T-helper 2 cell (primary cell): ENCODE measurements at places on chromosomes 5 and 9.

DNA sequence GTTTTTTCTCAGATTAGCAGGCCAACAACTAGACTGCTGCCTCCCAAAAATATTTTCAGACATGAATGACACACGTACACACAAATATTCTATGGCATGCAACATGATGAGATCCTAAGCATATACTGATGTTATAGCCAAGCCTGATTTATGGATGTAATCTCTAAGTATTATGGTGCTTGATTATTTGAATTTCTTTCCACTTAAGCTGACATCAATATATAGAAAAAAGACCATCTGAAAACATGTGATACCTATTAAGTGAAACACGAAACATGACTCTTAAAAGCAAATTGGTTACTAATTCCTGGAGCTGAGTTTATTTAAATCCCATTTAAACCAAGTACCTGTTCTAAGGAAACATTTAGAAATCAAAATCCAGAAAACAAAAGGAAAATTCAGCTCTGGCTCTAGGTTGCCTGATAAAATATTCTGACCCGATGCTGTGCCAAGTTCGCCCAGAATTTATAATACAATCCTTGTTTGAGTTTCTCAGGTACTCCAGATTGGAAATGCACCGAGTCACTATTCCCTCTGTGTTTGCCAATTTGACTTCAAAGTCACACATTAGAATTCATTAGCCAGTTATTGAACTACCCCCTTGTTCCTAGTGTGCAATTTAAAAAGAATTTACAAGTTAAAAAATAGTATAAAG, 548.6 kb downstream of the CSNK1G3 start:
- no peak for DNase-seq

GRCh38 chr9:136671254-136671614, 8.5 kb downstream of the EGFL7 start:
- no peak for DNase-seq

DNA sequence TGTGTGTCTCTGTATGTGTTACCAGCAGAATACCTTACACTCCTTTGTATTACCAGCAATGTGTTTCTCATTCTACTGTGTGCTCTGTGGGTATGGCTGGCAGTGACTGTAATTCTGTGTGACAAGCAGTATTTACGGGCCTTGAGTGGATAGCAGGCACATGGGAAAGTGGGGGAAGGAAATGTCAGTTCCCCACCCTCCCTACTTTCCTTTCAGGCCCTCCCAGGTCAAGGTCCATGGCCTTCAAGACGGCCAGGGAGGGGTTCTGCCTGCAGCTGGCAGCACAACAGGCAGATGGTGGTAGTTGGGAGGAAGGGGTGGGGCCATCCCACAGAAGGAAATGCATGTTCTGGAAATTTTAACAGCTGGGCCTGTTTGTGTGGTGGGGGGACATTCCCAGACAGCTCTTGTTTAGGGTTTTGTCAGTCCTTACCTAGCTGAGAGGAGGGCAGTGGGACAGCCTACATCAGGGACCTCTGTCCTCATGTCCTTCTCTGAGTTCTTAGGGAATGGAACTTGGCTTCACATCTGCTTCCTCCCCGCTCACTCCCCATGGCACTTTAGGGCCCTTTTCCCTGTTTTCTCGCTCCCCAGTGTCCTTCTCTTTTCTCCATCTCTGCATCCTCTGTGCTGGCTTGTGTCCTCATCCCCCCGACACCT, 14.6 kb upstream of the TNIP1 start:
- DNase-seq: no peak

DNA sequence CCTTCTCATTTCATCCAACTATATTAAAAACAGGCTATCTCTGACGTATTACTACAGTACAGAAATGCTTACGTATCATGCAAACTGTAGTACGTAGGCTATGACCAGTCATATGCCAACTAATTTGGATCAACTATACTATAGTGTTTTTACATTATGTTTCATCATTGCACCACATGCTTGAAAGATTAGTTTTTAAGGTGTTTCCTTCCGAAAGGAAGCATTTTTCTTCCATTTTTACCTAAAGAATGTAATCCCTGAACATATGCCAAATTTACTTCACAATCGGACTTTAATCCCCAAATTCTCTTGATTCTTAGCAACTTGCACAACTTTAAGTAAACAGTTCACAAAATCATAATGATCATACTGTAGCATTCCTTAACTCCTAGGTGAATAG, 153.9 kb downstream of the BNC2 start:
- DNase-seq: no peak

DNA sequence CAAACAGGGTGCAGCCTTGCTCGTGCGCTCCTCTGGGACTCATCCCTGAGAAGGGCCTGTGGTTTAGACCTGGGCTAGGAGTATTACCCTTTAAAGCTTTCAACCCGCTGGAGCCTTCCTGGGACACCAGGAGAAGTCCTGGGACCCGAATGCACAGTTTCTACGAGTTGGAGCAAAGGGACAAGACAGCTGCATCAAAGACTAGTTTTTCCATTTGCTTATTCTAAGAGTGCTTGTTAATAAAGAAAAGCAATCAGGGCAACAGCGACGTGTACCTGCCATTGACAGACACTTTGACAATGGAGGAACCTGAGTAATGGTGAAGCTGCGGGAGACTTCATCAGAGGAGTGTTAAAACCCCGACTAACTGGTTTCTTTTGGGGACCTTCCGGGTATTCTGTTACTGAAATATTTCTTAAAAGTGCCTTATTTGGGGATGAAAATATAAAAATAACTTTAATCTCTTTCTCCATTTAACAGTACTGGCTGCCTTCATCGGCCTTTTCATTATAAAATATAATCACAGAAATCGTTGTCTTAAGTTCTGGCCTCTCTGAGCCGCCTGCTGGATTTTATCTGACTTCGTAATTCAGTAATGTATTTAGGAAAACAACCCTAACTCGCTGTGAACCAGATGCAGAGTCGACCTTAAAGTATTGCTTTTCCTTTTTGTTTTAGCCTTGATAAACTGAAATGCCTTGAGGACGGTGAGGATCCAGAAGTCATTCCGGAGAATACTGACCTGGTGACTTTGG, 732 bp downstream of the SNAPC3 start:
- no peak for DNase-seq

- no peak for DNase-seq
Observed at GRCh38 chr9:98879963-98880310, 63.8 kb upstream of the COL15A1 start.

DNA sequence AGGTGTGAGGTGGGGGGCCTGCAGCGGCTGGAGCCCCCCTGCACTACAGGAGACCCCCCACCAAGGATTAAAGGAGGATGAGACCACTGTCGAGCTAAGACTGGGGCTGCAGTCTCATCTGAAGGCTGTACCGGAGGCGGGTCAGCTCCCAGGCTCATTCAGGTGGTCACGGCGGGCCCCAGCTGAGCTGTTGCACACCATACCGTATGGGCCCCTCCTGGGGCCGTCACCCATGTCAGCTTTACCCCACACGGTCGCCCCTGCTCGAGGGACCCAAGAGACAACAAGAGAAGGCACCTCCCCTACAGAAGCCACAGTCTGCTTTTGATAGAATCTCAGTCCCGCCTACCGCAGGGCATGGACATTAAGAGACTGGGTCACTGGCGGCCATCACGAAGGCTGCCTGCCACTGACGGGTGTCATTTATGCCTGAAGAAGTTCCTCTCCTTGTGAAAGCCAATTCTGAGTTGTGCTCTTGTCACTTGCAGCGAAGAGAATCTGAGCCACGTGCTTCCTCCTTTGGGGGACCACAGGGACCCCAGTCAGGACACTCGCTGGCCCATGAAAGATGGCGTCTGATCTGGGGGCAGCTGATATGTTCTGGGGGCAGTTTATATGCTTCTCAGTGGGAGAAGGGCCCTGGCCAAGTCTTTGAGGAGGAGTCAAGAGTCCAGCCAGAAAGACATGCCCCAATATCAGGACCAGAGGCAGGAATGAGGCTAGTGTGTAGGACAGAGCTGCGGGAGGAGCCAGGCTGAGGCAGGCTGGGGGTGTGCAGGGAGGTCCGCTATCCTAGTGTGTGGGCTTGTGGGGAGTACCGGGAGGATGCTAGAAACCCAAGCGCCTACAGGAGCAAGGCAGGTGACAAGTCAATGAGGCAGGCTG, 102.4 kb downstream of the ZNF354C start:
- DNase-seq: no peak

GRCh38 chr9:91992461-91993041, 42.5 kb upstream of the ROR2 start:
- DNase-seq: no peak

GRCh38 chr5:101608322-101608721, 687.8 kb downstream of the SLCO4C1 start:
- no peak for DNase-seq

DNA sequence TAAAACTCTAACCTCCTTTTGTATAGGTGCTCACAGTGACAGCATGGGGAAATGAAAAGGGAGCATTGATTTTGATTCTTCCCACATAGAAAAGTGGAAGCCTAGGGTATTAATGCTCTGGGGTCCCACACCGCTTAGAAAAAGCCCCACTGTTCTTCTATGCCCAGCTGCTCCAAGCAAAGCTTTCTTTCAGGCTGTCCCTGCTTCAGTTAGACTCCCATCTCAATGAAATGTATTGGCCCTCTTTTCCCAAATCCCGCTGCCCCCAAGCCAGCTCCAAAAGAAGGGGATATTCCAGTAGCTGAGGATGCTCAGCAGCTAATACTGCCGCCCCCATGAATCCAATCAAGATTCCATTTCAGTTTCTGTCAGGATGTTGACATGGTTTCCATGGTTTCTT, 17.0 kb upstream of the CREBRF start:
- DNase-seq: no peak

DNA sequence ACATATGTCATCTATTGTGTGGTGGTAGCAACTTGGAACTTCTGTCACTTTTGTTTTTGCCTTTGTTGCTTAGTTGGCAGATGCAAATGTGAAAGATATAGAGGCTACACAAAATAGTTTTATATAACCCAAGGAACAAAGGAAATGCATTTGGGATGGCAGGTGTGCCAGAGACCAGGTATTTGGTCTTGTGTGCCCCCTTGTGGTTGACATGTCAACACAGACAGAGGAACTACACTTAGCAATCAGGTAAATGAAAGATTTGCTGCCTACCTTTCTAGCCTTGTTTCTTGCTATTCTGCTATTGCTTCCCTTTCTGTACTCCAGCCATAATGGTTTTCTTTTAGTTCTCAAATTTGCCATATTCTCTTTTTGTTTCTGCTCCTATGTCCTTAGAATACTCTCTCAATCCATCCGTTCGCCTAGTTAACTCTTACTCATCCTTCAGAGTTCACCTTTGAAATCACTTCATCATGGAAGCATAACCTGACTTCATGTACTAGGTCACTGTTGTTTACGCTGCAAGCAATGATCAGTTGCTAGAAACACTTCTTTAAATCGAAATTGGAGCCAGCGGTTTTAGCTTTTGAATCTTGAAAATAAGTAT, 119.5 kb downstream of the TRPM3 start:
- no peak for DNase-seq

DNA sequence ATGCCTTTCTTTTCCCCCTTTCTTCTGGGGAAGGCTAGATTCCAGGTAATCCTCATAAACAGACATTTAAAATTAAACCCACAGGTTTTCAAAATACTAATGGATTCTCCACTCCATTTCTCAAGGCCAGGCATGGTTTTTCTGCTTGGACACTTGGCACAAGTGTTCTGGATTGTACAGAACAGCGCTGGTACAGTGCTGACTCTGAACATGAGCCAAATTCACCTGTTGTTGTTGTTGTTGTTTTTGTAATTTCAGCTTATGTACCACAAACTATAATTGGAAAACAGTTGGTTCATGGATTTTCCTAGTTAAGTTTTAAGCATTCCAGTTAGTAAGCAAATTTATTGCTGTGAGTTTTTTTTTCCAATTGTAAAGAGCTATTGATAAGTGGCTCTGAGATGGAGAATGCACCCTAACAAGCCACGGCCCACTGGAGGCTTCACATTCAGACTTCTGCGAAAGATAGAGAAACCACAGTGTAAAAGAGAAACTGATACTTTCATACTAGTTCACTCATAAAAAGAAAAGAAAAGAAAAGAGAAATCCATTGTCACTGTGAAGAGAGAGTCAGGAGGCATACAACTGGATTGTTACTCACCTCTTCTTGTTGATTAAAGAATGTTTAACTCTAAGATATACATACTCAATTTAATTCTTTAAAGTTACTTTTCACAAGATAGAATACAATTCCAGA, 16.2 kb upstream of the ITGA1 start:
- DNase-seq: no peak
